ENCODE measurements at places on chromosomes 13 and 19. TPM values are rescaled to one million over a fixed set of nuclear protein-coding genes. Genes with fewer than 3 reads are reported as not detected.

The PLPPR3 gene
- 2.1 TPM for total RNA-seq

The PET100 gene
- 17.5 TPM for total RNA-seq

The TJP3 gene
- 3.1 TPM for total RNA-seq

The AKT1S1 gene
- total RNA-seq: 4.7 TPM

The SYNGR4 gene
- not detected for total RNA-seq

The IGFL2 gene
- not detected for total RNA-seq

The ACP5 gene
- 1.1 TPM for total RNA-seq

The KASH5 gene
- total RNA-seq: not detected

The CYP2A7 gene
- total RNA-seq: not detected

The OLFM2 gene
- 18.2 TPM for total RNA-seq

The PNMA8C gene
- total RNA-seq: 1.6 TPM

The C19orf81 gene
- not detected for total RNA-seq

DNA sequence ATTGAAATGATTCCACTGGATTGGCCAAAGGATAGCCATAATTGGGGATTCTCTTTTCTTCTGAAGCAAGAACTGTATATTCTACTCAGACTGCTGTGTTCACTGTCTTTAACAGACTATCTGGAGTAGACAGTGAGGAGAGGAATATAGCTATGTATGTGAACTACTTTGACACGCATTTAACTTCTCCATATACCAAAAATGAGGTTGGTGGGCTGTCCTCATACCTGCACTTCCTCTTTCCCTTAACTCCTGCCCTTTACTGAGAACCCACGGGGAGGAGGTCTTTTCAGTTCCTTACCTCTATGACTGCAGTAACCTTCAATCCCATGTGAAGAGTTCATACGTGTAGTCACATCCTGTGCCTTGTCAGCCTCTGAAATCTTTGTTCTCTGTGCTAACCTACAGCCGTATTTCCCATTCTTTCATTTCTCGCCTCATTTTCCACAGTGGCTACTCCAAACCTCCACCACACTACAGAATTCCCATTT, 305.8 kb downstream of the MTUS2 start:
- no peak for DNase-seq

- DNase-seq: no peak
Observed at GRCh38 chr13:70310396-70311119, 202.3 kb upstream of the KLHL1 start.

- no peak for DNase-seq
Observed at GRCh38 chr13:65470781-65471180, 1759.4 kb downstream of the PCDH9 start.

DNA sequence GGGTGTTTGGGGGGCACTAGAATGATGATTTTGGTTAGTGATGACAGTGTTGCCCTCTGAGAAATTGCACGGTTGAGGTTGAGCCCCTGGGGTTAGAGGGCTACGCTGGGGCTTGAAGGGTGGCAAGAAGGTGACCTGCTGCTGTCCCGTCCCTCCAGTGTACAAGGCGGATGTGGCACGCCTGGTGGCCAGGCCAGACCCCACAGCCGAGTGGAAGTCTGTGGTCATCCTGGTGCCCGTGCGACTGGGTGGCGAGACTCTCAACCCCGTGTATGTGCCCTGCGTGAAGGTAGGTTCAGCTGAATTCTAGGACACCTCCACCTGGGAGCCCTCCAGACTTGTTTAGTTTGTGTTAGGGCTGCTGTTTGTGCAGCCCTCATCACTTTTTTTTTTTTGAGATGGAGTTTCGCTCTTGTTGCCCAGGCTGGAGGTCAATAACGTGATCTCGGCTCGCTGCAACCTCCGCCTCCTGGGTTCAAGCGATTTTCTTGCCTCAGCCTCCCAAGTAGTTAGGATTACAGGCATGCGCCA, 5.1 kb downstream of the ATG4D start:
- DNase-seq: no peak

DNA sequence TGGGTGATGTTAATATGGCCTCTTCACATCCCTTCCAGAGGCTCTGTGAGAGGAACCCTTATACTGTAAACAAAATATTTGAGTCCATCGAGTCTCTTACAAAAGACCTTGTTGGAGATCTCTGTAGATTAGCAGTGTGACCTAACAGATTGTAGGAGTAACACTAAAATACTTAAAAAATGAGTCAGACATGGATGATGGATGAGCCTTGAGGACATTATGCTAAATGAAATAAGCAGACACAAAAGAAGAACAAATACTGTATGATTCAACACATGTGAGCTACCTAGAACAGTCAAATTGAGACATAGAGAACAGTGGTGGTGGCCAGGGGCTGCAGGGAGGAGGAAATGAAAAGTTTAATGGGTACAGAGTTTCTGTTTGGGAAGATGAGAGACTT, 152.2 kb upstream of the UBL3 start:
- DNase-seq: no peak

DNA sequence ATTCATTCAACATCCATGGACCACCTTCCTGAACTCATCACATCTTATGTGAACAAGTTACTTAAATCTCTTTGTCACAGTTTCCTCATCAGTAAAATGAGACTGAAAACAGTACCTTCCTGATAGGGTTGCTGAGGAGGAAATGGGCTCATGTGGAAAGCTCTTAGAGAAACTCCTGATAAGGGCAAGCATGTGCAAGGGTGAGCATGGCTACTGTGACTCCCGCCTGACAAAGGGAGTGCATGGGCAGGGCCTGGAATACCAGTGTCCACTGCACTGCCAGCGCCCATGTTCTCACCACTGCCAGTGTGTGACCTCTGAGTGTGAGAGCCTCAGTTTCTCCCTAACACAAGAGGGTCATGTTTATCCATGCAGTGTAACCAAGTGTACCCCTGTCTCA, 27.3 kb upstream of the IL17D start:
- DNase-seq: no peak

GRCh38 chr19:18232540-18233223, 6.4 kb upstream of the PDE4C start:
- DNase-seq: no peak

GRCh38 chr19:11541238-11541637, 2.6 kb downstream of the CNN1 start:
- no peak for DNase-seq

DNA sequence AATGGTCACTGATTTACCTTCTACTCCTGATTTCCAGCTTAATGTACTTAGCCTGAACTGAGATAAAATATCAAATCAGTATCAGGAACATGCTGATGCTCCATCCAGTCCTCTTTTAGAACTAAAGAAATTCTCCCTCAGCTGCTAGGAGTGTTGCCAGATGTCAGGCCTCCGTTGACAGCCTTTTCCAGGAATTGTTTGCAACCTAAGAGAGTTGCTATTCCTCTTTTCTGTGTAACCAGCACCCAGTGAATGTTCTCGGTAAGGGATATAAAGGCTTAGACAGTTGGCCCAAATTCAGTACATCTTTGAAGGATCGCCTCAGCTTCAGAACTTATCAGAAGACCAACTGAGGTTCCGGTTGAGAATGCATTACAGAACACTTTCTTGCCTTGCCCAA, 559.0 kb downstream of the PCDH17 start:
- no peak for DNase-seq

- DNase-seq: no peak
Observed at GRCh38 chr13:107088061-107088460, 520.1 kb upstream of the ARGLU1 start.

- DNase-seq: no peak
Observed at GRCh38 chr13:101881593-101881992, 429.1 kb downstream of the ITGBL1 start.

GRCh38 chr13:27004866-27005265, 166.7 kb downstream of the USP12 start:
- DNase-seq: no peak

GRCh38 chr13:92991692-92992091, 234.9 kb upstream of the GPC6 start:
- no peak for DNase-seq

DNA sequence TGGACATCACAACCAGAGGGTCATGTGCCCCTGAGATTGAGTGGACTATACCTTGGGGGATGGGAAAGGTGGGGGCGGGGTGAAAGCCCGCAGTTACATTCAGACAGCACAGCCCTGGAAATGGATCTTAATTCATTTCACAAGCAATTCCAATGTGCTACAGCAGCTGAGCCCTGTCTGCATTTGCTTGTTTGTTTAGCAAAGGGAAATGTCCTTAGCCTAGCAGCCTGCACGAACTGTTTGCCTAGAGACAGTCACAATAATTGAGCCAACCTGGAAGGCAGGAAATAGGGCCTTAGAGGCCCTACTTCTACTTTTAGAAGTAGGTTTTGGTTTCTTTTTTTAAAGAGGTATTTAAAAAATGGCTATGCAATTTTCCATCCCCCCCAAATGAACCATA, 177.3 kb upstream of the KL start:
- DNase-seq: peak; percentile 76

- no peak for DNase-seq
Observed at GRCh38 chr13:113975416-113975815, 1.5 kb upstream of the C13orf46 start.

GRCh38 chr13:21897161-21897560, 226.3 kb downstream of the FGF9 start:
- DNase-seq: no peak

DNA sequence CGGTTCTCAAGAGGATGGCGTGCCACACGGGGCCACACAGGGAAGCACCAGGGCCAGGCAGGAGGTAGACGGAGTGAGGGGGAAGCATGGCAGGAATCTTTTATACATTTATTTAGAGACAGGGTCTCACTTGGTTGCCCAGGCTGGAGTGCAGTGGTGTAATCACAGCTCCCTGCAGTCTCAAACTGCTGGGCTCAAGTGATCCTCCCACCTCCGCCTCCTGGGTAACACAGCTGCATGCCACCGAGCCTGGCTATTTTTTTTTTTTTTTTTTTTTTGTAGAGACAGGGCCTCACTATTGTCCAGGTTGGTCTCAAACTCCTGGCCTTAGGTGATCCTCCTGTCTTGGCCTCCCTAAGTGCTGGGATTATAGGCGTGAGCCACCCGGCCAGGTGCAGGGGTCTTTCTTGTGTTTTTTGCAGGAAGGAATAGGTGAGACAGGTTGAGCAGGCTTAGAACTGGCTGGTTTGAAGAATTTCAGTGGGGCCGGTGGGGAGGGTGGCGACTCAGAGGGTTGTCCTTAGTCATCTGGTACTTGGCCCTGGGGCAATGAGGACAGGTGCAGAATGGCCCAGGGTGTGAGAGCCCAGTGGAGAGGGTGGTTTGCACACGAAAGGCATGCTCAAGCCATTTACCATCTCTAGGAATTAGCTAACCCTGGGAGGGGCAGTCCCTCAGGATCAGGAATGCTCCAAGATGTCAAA, 7.6 kb downstream of the SSC5D start:
- DNase-seq: no peak

GRCh38 chr13:75329723-75330122, 152.2 kb downstream of the TBC1D4 start:
- DNase-seq: no peak

DNA sequence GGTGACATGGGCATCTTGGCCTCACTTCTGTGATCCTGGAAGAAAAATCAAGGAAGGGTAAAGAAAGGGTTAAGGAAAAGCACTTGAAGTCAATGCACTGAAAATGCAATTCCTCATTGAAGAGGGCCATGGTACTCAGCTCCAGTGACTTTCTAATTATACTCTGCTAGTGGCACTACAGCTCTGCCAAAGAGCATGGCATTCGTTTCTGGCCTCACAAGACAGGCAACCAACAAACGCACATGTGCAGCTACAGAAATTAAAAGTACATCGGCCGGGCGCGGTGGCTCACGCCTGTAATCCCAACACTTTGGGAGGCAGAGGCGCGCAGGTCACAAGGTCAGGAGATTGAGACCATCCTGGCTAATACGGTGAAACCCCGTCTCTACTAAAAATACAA, 21.8 kb downstream of the SACS start:
- DNase-seq: no peak

DNA sequence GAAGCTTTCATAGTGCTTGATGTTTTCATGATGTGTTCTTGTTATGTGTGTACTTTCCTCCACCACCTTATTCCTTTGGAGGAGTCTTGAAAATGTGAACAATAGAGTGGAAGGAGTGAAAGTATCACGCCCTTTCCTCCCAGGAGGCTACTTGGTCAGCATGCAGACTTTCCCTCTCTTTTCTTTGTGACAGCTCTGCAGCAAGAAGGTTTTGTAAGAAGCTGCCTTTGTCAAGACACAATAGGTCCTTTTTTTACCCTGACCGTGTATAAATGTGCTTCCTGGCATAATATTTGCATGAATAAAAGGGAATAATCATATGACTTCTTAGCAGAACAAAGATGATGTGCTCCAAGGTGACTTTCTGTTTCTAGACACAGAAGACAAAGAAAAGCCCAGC, 882.6 kb upstream of the SLITRK5 start:
- DNase-seq: no peak

GRCh38 chr19:7394731-7395359, 46.1 kb downstream of the ARHGEF18 start:
- DNase-seq: peak; percentile 55

DNA sequence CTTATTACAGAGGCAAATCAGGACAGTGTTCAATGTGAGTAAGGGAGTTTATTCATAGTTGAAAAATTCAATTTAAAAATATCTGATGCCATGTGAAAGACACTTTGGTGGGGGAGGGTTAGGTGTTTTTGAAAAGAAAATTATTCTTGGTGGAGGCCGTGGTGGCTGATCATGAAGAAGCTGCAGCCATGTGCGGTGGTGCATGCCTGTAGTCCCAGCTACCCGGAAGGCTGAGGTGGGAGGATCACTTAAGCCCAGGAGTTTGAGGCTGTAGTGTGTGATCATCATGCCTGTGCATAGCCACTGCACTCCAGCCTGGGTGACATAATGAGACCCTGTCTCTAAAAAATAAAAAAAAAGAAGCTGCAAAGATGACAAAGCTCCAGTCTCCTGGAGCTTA, 28.6 kb downstream of the WDFY2 start:
- no peak for DNase-seq

All from urinary bladder (tissue), 4 donors.